ENCODE measurements at places on chromosomes 1 and 21.

DNA sequence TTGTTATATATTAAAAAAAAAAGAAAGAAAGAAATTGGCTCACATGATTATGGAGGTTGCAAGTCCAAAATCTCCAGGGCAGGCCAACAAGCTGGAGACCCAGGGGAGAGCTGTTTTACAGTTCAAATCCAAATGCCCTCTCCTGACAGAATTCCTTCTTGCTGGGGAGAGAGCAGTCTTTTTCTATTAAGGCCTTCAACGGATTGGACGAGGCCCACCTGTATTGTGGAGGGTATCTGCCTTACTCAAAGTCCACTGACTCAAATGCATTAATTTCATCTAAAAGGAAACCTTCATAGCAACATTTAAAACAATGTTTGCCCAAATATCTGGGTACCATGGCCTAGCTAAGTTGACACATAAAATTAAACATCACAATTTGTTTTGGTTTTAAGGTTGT lies 56.9 kb upstream of the TRIM67 start:
- DNase-seq: no peak

- DNase-seq: no peak
These were observed 69.5 kb downstream of the SERINC2 start for GRCh38 chr1:31482482-31483011.

GRCh38 chr1:107413546-107413945 lies 272.7 kb downstream of the NTNG1 start:
- DNase-seq: no peak

- no peak for DNase-seq
These were observed 126.0 kb upstream of the TMEM51 start for GRCh38 chr1:15027515-15027986.

DNA sequence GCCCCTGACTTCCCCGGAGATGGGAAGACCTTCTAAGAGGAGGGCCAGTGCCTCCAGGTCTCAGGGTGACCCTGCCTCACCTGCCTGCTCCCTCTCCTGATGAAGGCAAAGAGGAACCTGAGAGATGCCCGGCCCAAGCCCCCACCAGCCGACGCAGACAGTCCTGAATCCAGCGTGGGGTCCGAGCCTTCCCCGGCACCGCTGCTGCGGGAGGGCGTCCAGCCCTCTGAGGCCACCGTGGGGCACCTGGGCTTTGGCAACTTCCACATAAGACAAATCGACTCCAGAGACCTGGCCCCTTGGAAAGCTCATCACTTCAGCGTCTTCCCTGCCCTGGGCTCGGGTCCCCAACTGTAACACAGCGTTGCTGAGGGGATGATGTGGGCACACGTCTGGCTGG lies 122.2 kb downstream of the CASZ1 start:
- DNase-seq: no peak

GRCh38 chr1:210700083-210700482 lies 371.4 kb downstream of the HHAT start:
- no peak for DNase-seq
